ENCODE measurements at places on chromosomes 6 and 20.
A peak's percentile ranks its signal among the peaks of the same experiment; 100 is the strongest.

DNA sequence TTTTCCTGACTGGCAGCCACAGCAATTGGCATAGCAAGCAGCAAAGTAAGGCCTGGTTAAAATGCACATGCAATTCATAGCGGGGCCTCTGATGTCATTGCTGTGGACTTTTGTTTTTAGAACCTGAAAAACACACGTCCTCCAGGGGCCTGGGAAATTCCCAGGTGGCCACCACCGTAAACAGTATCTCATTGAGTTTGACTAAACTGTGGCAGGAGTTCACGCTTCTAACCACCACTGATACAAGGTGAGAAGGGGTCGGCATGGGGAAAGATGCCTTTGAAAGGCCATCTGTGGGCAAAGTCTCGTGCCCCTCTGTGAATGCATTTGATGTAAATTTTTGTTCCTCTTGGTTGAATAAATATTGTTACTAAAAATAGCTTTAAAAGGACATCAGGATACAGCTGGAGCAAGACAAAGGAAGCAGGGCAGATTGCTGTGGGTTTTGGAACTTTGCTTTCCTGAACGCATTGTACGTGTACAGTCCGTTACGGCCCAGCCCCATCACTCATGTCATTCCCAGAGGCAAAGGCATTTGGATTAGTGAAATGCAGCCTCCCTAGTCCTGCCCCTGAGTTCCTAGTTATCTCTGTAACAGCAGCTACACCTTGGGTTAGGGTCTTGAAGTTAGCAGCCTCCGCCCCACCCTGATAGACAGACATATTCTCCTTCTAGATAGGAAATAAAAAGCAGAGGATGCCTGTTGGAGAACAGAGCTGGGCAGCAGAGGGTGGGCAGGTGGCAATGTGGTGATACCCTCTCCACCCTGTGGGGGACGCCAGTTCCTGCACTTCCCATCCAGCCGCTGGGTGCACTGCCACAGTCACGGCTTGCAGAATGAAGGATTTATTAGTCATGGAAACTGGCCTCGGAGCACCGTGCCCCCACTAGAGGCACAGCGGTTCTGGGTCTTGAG is 80.3 kb downstream of the ZDHHC14 start:
- no peak for DNase-seq

- DNase-seq = no peak
These were observed 68.7 kb downstream of the PHACTR1 start for GRCh38 chr6:12785301-12785700.

- DNase-seq = no peak
These were observed 33.1 kb upstream of the MCUR1 start for GRCh38 chr6:13847326-13848050.

DNA sequence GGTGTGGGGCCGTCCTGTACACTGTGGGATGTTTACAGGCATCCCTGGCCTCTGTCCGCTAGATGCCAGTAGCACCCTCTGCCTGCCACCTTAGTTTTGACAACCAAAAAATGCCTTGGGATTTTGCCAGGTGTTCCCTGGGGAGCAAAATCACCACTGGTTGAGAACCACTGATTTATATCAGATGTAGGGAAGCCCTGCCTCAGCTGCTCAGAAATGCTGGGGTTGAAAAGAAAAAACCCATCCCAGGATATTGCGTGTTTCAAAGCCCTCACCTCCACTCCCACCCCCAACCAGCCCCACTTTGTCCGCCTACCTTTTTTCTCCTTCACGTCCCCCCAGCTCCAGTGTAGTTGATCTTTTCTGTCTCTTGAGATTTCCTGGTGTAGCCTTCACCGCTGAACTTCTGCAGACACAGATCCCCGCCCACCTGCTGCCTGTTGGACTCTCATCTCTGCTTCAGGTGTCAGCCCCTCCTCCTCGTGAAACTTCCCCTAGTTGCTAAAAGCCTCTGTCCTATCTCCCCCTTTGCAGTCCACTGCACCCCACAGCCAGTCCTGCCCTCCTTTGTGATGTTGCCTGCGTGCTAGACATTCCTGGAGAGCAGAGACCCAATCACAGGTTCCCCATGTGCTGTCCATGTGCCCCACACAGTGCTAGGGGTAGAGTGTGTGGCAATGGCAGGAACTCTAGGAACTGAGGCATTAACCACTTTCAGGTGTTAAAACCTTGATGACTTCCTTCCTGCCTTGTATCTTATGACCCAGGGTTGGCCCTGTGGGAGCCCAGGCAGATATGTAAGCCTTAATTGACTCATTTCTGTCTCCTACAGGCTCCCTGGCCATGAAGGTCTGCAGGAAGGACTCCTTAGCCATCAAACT is 98.9 kb downstream of the TBC1D7 start:
- no peak for DNase-seq

DNA sequence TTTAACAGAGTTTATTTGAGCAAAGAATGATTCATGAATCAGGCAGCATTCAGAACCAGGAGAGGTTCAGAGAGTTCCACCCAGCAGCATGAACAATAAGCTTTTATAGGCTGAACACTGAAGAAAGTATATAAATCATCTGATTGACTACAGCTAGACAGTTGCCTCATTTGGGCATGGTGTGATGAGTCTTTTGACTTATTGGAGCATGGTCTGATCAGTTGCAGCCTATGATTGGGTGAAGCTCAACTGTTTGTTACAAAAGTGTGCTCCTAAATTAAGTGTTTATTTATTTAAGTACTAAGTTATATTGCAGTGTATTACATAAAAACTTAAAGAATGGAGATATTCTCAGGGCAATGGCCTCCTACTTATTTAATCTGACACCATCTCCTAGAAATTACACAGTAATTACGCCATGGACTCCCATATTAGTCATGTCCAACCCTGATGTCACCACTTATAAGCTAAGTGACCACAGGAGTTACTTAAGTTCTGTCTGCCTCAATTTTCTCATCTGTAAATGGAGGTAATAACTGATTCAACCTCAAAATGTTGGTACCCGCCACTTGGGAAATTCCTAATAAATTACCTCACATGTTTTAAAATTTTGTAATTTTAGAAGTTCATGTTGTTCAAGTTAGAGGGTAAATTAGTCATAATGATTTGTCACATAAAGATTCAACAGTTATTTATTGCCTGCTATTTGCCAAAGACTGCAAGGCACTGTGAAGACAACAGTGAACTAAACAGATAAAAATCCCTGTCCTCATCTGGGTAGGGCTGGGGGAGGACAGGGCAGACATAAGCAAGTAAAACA is 15.2 kb upstream of the ROS1 start:
- DNase-seq = no peak

DNA sequence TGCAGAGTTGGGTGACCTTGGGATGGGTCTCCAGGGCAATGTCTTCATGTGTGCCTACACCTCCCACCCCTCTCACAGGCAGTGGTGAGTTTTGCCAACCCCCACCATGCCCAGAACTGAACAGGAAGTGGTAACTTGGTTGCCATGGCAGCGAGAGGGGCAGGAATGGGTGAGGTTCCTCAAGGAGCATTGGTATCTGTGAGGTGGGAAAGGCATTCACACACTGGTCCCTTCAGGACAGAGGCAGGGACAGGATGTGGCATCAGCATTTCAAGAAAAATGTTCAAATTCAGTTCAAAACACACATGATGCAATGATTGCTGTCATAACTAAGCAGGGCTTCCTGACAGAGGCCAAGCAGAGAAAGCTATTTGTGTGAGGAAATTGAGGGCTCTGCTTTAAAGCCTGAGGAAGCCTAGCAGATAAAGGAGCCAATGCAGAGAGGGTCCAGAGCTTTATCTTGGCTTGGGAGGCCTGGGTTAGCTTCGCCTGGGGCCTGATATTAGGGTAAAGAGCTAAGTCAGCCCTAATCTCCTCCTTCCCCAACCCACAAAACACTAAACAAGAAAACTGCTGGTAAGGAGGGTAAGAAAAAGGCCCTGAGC is 551 bp downstream of the TREML2 start:
- no peak for DNase-seq

- DNase-seq = no peak
These were observed 79.8 kb upstream of the EMILIN3 start for GRCh38 chr20:41446456-41446855.

- no peak for DNase-seq
These were observed 207.2 kb downstream of the BTBD9 start for GRCh38 chr6:38432479-38432878.

- DNase-seq = no peak
These were observed 47.2 kb downstream of the BACH2 start for GRCh38 chr6:90249458-90249857.

DNA sequence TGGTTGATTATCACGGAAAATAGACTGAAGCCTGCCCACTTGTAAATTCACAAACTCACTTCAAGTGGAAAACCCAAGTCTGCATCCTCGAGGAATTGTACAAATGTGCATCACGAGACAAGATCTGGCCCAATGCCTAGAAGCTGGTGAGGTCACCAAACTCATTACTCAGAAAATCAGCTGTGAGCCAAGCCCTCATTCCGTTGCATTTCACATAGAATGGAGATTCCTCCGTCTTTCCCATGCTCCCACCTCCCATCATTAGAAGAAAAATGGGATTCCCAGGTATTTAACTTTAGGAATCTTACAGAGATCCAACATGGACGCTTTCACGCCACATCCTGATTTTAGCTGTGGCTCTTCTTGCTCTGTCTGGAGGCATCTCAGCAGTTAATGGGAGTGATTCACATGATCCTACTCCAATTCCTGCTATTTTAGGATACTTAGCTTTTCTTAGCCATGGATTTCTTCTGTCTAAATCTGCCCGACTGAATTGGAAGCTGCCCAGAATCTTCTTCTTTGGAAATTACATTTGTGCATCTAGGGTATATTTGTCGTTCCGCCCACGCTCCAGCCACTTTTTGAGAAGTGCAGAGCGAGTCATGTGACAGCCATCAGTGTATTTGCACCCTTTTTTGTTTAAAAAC is 68.7 kb upstream of the STMND1 start:
- DNase-seq = peak; percentile 65

DNA sequence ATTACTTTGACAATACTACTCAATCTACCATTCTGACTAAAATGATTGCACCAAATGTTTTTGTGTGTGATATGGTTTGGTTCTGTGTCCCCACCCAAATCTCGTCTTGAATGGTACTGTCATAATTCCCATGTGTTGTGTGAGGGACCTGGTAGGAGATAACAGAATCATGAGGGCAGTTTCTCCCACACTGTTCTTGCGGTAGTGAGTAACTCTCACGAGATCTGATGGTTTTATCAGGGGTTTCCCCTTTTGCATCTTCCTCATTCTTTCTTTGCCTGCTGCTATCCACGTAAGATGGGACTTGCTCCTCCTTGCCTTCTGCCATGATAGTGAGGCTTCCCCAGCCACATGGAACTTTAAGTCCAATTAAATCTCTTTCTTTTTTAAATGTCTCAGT is 20.8 kb downstream of the SYCP2 start:
- DNase-seq = no peak

DNA sequence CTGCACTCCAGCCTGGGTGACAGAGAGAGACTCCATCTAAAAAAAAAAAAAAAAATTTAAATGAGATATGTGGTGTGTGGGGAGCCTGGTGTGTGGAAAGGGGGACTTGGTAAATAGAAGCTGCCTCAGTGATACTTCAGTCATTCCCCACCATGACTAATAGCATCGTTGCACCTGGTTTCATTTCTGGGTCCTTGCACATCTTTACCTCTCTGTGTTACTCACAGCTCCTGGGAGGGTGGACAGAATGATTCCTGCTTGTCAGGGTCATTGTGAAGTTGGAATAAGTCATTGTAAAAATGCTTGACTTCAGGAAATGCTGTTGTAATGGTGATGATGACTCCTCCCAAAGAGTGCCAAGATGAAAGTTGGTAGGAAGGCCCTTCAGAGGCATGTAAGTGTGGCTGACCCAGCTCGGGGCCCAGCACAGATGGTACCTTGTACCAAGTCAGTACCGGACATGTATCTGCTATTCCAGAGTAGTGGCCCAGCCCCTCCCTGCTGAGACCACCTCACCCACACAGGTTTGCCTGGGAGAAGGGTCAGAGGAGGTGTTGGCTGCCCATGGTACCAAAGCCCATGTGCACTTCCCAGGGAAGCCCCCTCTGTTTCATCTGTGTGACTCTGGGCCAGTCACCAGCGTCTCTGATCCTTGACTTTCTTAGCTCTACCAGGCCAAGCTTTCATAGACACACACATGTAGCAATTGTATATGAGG is 48.4 kb downstream of the PLAGL2 start:
- no peak for DNase-seq

DNA sequence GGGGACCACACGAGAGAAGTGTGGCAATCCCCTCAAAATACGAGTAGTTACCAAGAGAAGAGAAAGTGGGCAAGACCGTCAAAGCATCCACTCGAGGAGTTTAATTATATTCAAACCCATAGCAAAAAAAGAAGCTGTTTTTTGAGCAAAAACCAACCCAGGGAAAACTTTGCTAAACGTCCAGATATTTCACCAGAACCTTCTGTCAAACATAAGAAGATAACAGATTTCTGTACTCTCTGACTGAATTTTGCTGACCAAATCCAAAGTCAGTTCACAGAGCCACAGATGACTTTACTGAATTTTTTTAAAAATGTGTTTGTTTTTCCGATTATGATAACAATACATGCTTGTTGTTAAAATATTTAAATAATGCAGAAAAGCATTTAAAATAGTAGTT is 145.6 kb upstream of the PTPN1 start:
- no peak for DNase-seq

DNA sequence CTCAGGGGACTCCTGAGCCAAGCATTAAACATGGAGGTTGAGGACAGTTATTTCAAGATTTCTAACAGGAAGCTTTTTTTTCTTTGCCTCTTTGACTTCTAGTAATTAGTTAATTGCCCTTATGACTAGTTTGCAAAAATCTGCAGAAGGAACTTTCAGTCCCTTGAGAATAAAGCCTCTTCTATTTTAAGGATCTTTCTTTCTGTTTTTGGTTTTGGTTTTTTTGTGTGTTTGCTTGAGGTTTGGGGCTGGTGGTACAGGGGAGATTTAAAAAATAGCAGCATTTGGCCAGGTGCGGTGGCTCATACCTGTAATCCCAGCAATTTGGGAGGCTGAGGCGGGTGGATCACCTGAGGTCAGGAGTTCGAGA is 259.3 kb downstream of the BMP7 start:
- DNase-seq = no peak

DNA sequence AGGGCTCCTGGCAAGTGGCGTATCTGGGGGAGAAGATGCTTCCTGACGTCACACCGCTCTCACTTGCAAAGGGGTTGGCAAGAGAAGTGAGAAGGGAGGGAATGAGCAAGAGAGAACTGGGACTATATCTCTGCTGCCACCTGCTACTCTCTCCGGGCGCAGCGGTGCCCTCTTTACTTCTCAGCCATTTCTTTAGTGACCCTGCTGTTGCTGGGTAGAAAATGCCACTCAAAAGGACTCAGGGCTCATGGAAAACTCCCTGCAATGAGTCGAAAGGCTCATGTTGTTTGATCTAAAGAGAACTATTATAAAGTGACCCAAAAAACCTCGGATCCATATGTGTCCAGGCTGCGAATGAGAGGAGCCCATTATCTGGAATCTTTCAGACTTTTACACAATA is 401.8 kb downstream of the SAMD5 start:
- no peak for DNase-seq

All from C1 segment of cervical spinal cord (tissue), 14 donors.